HS-5 (cell line): ENCODE measurements at places on chromosomes 6 and 20.
A peak's percentile ranks its signal among the peaks of the same experiment; 100 is the strongest.

- DNase-seq = no peak
These were observed 40.1 kb upstream of the DYNLRB1 start for GRCh38 chr20:34475979-34476736.

- no peak for DNase-seq
These were observed 13.8 kb downstream of the PCIF1 start for GRCh38 chr20:45948261-45948733.

GRCh38 chr20:35018590-35019371 is 63.1 kb downstream of the MYH7B start:
- no peak for DNase-seq

DNA sequence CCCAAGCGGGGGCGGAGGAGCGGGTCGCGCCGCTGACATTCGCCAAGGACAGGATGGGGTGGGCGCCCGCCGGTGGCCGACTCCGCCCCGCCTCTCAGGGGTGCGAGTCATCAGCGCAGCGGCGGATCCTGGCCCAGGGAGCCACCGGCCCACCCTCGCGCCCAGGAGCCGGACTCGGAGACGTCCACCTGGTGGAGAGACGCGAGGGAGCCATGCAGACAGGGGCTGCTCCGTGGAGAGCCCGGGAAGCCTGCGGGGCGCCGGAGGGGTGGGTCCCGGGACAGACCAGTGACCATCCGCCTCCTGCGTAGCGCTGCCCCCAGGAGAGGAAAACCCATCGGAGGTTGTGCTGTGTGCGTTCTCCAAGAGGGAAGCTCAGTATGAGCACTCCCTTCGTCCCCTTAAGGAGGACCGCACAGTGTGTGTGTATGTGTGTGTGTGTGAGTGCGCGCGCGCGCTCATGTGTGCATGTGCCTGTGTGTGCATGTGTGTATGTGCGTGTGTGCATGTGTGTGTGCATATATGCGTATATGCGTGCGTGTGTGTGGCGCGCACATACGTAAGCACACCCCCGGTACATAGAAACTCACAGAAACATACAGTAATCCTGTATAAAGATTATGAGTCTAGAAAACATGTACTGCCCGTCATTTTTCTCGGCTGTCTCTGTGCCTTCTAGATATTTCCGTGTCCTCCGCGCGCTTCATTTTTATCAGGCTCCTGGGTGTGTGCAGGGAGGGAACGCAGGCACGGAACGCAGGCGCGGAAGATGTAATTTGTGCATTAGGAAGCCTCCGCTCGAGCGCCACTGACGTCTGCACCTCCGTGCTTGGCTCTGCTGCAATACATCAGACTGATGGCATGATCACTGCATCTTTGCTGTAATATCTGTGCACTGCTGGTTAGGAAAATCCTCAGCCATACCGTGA is 158.9 kb downstream of the TBXT start:
- DNase-seq = no peak

DNA sequence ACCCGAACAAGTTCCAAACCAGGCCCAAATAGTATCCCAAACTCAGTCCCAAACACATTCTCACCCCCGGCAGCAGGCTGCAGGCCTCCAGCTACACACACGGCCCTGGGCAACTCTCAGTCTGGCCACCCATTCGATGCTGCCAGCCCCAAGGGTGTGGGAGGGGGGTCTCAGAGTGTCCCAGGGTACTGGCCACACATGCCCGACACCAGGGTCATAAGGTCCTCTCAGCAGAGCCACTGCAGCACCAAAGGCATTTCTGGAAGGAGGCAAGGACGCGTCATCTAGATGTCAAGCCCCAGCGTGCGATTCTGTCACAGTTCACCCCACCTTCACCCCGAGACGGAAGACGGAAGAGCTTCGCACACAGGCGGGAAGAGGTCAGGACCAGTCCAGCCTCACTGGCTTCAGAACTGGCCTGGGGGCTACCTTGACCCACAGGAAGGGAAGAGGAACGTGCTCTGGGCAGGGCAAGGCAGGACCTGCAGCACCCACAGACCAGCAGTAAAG is 9.5 kb downstream of the MYL9 start:
- DNase-seq = no peak

GRCh38 chr6:9521152-9521530 is 893.7 kb downstream of the TFAP2A start:
- no peak for DNase-seq

DNA sequence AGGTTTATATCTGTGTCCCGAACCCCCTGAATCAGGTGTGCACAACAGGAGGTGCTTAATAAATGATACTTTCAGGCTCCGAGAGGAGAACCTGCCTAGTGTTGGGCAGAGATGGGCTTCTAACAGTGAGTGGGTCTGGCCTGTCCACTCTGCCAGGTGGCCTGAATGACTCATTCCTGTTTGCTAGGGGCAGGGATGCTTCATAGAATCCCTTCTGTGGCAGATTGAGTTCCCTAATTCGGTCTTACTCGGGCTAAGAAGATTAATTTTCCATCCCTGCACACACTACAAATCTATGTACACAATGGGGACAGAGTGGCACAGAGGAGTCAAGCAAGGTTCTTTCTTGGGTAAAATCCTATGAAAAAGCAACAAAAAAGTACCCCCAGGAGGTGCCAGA is 19.8 kb downstream of the SDC4 start:
- no peak for DNase-seq

- no peak for DNase-seq
These were observed 60.1 kb upstream of the TAGAP start for GRCh38 chr6:159104931-159105330.

GRCh38 chr20:32610472-32611218 is 25.5 kb upstream of the NOL4L start:
- DNase-seq = no peak

DNA sequence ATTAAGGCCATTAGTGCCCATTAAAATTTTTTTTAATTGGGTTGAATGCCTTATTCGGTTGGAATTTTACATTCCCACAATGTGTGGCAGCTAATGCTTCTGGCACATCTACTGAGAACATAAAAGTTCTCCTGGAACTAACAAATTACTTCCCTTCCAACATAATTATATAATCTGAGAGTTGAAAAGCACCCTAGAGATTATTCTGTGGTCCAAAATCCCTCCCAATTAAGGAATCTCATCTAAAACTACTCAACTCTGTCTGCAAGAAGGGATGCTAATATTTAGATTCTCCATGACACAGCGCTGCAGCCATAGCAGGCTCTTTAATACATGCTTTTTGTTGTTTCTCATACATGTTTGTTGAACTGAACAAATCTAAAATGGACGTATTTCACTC is 4.0 kb downstream of the NUDT3 start:
- no peak for DNase-seq

- no peak for DNase-seq
These were observed 152.1 kb downstream of the TTLL2 start for GRCh38 chr6:167476844-167477595.

- DNase-seq = no peak
These were observed 325.5 kb upstream of the CITED2 start for GRCh38 chr6:139699911-139700310.

- DNase-seq = no peak
These were observed 437.5 kb downstream of the TFAP2A start for GRCh38 chr6:9977411-9977810.

DNA sequence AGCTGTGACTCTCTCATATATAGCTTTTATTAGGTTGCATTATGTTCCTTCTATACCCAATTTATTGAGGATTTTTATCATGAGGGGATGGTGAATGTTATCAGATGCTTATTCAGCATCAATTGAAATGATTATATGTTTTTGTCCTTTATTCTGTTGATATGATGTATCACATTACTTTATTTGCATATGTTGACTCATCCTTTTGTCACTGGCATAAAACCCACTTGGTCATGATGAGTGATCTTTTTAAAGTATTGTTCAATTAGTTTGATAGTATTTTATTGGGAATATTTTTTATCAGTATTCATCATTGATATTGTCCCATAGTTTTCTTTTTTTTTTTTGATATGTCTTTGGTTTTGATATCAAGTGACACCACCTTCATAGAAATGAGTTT is 529.9 kb downstream of the MMUT start:
- DNase-seq = peak; percentile 2

GRCh38 chr6:3617681-3618311 is 133.7 kb downstream of the PXDC1 start:
- DNase-seq = no peak

GRCh38 chr6:158910484-158911440 is 89.2 kb downstream of the RSPH3 start:
- DNase-seq = no peak

DNA sequence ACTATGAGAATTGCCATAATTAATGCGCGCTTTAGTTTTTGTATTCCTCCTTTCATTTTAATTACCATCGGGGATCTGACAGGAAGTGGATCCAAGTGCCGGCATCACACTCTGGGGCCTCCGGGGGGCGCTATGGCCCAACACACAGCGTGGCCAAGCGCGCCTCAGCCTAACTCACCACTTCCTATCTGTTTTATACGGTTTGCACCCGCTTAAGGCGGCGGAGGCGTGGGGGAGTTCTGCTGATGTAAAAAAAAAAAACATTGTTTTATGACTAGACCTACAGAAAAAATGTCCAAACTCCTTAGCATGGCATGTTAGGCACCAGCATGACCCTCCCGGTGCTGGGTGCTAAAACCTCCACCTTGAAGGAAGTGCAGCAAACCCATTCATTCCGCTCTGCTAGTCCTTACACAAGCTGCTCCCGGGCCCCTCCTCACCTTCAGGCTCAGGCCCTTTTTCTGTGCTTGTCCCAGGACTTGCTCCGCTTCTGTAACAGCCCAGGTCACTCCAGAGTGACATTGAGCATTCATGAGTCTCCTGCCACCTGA is 4.5 kb upstream of the EBF4 start:
- no peak for DNase-seq

GRCh38 chr6:119276211-119276610 is 73.3 kb downstream of the MAN1A1 start:
- no peak for DNase-seq

GRCh38 chr6:92690997-92691599 is 728.3 kb downstream of the EPHA7 start:
- DNase-seq = no peak

DNA sequence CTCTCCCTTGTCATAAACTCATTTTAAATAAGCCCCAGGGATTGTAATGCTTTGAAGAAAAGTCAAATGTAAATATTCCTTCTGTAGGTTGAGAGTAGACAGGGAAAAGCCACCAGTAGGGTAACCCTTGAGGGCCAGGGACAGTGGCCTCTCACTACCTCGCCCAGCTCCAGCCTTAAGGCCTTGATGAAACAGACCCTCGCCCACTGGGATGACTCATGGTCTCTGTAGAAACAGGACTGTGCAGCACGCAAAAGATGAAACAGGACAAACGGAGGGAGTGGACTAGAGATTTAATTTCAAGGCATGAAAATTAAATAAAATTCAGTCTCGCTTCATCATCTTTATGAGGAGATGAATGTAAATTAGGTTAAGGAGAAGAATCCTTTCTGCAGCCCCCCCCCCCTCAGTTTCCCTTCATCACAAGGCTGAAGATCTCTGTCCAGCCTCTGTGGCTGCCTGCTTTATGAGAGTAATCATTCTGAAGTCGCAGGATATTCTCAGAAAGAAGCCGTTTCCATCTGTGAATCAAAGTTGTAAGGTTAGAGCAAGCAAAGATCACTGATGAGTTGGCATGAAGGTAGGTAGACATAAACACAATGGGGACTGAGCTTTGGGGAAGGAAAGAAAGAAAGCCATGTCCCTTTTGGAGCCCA is 60.4 kb downstream of the TMEM200A start:
- no peak for DNase-seq

DNA sequence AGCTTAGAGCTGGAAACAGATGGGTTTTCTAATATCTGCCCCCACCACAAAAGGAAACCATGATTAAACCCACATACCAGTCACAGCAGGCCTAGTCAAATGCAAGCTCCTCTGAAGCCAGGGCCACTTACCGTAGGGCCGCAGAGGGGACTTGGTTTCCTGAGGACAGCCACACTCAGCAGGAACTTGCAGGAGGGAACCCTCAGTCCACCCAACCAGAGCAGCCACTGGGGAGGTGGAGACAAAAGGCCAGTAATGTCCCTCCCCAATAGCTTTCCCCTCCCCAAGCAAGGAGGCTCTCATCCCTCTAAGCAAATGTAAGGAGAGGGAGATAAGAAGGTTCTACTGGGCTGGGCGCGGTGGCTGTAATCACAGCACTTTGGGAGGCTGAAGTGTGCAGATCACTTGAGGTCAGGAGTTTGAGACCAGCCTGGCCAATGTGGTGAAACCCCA is 384.4 kb upstream of the JARID2 start:
- no peak for DNase-seq

DNA sequence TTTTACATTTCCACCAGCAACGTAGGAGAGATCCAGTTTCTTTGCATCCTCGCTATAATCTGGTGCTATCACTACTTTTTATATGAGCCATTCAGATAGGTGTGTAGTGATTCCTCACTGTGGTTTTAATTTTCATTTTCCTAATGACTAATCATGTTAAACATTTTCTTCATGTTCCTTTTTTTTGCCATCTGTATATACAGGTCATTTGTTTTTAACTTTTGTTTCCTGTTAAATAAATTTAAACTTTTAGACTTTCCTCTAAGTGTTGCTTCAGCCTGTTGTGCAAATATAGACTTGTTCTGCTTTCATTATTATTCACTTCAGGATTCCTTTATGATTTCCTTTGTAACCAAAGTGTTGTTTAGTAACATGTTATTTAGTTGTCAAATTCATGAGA is 697.4 kb downstream of the PTPRT start:
- DNase-seq = no peak

DNA sequence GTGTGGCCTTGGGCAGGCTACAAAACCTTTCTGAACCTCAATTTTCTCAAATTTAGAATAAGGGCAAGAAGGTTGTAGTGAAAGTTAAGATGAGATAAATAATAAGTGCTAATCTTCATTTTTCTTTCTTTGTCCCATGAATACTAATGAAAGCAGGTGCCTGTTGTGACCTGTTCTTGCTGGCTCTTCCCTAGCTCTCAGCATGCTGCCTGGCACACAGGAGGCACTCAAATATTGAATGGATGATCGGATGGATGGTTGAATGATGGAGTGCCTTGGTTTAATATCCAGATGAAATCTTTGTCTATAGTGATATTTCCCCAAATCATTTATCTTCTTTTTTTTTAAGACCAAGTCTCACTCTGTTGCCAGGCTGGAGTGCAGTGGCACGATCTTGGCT is 15.0 kb downstream of the PBOV1 start:
- no peak for DNase-seq

- no peak for DNase-seq
These were observed 6.3 kb upstream of the RAMACL start for GRCh38 chr6:166592821-166593220.

- DNase-seq = no peak
These were observed 58.7 kb downstream of the GCNT2 start for GRCh38 chr6:10579803-10580202.

DNA sequence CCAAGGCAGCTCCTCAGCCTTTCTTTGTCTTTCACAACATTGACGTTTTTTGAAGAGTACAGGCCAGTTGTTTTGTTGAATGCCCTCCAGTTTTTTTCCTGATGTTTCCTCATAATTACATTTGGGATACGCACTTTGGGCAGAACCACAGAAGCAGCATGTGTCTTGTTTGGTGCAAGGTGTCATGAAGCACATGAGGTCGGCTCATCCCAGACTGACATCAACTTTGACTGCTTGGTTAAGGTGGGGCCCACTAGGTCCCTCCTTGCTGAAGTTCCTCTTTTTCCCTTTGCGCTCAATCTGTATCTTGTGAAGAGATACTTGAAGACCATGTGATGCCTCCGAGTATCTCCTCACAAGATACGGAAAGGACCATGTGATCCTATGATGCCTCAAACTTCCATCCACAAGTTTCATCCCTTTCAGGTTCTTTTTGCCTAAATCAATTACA is 10.5 kb downstream of the SNAI1 start:
- no peak for DNase-seq

GRCh38 chr20:53890443-53891305 is 179.7 kb downstream of the BCAS1 start:
- no peak for DNase-seq

GRCh38 chr6:51474022-51474975 is 613.1 kb downstream of the PKHD1 start:
- DNase-seq = no peak
